ENCODE measurements at places on chromosomes 12 and 14.

DNA sequence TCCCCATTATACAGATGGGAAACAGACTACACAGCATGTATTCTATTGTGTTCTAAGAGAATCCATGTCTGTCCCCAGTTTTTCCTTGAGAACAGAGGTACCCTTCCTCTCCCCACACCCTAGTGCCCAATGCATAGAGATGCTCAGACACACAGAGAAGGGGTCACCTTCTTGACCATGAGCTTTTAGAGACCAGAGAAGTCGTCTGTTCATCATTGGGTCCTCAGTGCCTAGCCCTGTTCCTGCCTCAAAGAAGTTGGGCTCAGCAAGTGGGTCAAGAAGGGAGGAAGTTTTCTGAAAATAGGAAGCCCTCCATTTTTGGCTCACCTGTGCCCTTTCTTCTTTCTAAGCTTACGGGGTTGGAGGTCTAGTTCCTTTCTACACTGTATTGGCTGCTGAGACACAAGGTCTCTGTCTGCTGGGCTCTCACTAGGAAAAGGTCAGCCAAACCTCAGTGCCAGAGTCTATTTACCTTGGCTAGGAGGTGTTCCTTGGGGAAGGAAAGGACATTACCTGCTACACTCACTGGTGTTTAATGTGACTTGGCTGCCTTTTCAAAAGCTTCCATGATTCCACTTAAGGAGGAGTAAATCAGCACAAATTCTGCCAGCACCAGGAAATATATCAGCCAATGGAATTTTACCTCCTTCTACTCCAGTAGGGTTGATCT is 198.5 kb upstream of the PWP1 start:
- no peak for DNase-seq

DNA sequence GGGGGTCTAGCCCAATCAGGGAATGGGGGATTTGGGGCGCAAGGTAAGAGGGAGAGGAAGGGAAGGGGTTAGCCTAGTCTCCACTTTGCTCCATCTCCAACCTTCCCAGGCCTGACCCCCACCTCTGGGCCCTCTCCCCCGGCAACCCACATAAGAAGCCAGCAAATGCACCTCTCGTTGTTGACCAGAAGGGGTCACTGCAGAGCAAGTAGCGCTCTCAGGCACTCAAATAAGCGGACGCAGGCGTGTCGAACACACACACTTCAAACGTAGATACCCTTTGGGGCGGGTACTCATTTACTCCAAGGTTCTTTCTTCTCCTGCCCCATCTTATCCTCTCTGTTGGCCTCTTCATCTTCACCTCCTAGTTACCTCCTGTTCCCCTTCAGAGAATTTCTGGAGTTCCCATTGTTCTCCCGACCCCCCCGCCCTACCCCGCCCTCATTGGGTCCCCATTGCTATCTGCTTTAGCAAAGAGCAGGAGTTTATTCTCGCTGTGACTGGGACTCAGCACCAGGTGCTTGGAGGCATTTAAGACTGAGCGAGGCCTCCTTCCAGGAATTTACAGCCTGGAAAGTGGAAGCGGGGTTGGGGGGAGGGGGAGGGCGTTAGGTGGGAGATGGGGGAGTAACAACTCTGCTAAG is 1.5 kb upstream of the SRRM4 start:
- no peak for DNase-seq

GRCh38 chr12:1948883-1949282 is 30.4 kb upstream of the CACNA2D4 start:
- no peak for DNase-seq

DNA sequence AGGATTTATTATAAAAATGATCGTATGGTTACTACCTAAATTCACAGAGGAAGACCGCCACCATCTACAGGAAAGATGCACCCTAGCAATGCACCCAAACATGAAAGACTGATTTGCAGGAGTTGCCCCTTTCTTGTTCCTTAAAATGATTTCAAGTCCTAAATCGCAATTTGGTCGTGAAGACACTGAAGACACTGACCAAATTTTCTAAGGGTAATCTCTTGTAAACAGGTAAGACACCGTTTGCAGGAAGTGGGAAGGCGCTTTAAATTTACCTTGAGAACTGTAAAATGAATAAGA is 1.0 kb downstream of the SOS2 start:
- no peak for DNase-seq

DNA sequence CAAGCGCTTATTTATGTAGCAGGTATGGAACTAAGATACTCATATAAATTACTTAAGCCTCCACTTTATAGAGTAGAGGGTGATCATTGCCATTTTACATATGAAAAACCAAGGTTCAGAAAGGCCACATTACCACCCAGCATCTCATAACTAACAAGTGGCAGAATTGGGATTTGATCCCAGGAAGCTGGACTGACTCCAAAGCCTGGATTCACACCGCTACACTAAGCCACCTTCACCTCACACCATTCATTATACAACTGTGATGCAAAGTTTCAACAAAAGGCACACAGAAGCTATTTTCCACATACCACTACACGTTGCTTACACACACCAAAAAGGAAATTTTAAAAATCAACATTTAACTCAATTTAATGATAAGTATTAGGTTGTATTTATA is 370.6 kb downstream of the FUT8 start:
- DNase-seq, result no peak

- no peak for DNase-seq
Measured at GRCh38 chr14:59038746-59039145, 149.7 kb upstream of the DAAM1 start.

GRCh38 chr12:62215506-62215905 is 44.7 kb upstream of the USP15 start:
- DNase-seq, result no peak

DNA sequence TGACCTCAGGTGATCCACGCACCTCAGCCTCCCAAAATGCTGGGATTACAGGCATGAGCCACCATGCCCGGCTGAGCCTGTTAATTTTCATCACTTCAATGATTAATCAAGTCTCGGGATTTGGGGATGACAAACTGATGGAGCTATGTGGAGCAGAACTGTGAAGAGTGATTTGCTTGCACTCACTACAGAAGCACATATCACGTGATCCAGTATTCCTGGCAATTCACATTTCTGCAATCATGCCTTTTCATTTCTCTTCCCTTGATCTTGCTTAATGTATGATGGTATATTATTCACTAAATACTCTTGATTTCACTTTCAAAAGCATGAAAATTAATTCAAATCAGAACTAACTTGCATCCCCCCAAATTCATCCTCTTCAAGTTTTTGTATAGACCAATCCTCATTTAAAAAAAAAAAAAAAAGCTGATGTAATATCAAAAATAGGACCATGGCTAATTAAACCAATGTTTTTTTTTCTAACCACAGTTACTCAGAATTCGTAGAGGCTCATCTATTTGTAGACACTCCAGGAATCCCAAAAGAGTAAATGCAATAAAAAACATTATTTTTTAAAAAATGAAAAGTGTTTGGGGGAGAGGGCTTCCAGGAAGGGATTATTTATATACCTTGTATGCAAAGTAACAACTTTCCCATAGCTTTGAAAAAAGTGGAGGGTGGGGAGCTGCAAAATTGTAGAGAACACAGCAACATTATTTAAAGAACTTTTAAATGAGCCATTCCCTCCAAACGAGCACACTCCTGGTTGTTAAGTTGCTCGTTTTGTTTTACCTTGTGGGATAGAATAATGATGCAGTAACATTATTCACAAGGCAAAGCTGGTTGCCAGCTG is 7.0 kb upstream of the ATXN2 start:
- no peak for DNase-seq

DNA sequence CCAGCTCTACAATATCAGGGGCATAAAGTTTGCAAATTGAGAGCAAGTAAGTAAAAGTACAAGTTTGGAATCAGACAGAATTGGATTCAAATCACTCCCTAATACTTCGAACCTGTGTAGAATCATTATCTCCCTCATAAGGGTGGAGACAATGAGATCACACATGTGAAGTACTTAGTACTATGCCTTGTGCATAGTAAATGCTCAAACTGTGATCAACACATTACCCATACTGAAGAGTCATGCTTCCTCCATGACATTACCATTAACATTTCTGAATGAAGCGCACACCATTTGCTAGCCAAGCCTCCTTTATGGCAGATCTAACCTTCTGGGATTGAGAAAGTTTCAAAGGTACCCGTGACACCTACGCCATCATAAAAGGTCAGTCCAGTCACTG is 26.6 kb upstream of the NRDE2 start:
- DNase-seq, result no peak

DNA sequence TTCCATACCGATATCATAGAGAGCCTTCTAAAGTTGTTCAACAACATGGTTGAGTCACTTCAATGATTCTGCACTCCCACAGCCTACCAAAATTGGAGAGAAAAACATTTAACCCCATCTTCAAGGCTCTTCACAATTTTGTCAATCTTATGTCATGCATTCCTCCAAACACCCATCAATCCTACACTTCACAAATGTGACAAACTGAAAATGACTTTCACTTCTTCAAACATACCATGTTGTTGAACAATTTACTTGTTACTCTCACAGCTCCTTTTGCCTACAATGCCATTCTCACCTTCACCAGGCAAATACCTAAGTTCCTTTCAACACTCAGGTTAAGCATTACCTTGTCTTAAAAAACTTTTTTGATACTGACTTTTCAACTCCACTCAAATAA is 88.0 kb downstream of the OSBPL8 start:
- DNase-seq, result no peak

DNA sequence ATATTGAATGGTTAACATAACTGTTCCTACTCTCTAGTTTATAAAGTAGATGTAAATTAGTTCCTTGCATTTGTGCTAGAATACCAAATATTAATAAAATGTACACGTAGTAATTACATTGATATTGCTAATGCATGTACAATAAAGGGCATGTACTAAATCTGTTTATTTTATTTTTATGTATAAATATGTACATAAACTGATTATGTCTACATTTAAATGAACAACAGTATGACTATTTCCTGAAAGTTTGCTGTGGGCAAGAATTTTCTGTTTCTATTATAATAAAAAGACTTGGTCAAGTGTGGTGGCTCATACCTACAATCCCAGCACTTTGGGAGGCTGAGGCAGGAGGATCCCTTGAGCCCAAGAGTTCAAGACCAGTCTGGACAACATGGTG is 257.2 kb upstream of the FOXN3 start:
- no peak for DNase-seq
